HuH-7.5 (cell line): ENCODE measurements at places on chromosomes 6 and 20.

DNA sequence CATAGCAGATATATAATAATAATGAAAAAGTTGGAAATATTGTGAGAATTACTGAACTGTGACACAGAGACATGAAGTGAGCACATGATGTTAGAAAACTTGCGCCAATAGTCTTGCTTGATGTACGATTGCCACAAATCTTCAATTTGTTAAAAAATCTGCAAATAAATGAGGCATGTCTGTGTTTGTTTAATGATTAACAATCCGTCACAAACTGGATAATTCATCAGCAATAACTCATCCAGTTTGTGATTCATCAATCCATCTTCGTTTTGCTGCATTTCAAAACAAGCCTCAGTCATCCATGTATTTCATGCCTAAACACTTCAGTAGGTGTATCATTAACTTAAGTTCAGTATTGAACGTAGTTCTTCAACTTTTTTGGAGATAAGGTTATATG, 25.5 kb upstream of the SMIM26 start:
- no peak for DNase-seq

GRCh38 chr6:140043357-140043756, 668.9 kb upstream of the CITED2 start:
- no peak for DNase-seq

- no peak for DNase-seq
These were observed 25.7 kb upstream of the POU3F2 start for GRCh38 chr6:98808541-98809210.

DNA sequence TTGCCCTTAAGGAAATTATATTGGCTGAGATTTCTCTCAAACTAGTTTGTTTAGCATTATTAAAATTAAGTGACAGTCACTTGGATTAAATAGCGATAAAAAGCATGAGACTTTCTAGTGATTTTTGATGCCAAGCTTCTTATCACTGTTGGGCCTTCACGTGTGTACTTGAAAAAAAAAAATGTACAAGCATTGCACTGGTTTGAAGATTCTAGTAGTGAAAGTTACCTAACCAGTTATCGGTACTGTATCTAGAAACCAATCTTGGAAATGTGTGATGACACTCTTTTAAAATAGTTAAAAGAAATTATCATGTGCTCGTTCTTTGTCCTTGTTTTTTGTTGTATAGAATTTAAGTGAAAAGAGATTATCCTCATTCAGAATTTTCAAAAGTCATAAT, 102.1 kb downstream of the SCAF8 start:
- DNase-seq: no peak

- DNase-seq: no peak
These were observed 517.8 kb downstream of the PKHD1 start for GRCh38 chr6:51569594-51569993.

- no peak for DNase-seq
These were observed 347.6 kb upstream of the IMPG1 start for GRCh38 chr6:76420094-76420493.

GRCh38 chr6:36245572-36246061, 24.2 kb upstream of the PNPLA1 start:
- DNase-seq: no peak

- DNase-seq: no peak
These were observed 660.2 kb downstream of the EPHA7 start for GRCh38 chr6:92759178-92759577.

GRCh38 chr6:168542301-168542700, 101.3 kb downstream of the SMOC2 start:
- DNase-seq: no peak

DNA sequence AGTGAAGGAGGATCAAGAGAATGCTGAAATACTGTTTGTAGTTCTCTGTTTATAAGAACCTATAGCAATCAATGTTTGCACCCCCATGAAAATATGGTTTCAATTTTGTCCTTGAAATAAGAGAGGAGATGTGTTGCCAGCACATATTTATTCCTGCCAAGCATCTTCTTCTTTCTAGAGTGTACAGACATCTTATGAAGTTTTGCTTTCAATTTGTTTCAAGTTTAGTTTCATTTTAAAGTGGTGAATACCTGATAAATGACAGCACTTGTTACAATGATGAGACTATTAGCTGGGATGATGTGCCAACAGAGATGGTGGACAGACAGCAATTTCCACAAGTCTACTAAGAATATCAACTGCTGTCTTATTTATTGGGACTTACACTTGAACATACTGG, 39.2 kb upstream of the CENPW start:
- no peak for DNase-seq

- no peak for DNase-seq
These were observed 1297.5 kb upstream of the CITED2 start for GRCh38 chr6:140671926-140672325.

GRCh38 chr6:131673184-131673583, 28.0 kb downstream of the OR2A4 start:
- DNase-seq: no peak

- no peak for DNase-seq
These were observed 73.7 kb downstream of the LYRM2 start for GRCh38 chr6:89564752-89565427.

- no peak for DNase-seq
These were observed 101.9 kb downstream of the EPB41L2 start for GRCh38 chr6:130961148-130961547.

- no peak for DNase-seq
These were observed 128.2 kb upstream of the BMP5 start for GRCh38 chr6:56003616-56004015.

GRCh38 chr6:67121115-67121514, 1414.1 kb upstream of the EYS start:
- DNase-seq: no peak

DNA sequence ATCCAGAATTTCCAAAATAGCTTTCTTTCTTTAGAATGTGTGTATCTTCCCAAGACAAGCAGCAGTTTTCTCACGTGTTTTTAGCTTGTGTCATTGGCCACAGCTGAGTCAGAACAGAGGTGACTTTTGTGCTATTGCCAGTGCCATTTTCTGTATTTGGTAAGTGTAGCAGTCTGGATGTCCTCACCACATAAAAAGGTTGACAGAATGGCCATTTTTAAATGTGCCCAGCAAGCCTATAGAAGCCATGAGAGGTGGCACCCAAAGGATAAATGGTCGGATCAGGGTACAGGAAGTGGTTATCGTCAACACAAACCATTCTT, 269.5 kb upstream of the HSF2 start:
- no peak for DNase-seq

DNA sequence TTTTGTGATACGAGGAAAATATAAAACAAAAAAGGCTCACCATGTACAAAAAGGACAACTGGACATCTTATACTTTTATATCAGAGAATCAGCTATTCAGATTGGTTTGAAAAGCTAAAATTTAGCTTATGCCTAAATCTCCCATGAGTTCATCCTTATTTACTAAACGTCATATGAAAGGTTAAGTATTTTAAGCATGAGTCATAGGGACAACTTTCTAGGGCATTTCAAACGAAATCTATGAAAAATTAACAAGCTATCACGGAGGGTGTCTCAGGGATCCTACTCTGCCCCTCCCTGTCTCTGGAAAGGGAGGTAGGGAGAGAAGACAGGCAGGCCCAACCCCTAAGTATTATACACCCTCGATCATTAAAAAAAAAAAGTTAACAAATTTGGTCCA, 124.1 kb upstream of the LOC128125822 start:
- no peak for DNase-seq

GRCh38 chr6:16108921-16109658, 19.8 kb upstream of the MYLIP start:
- no peak for DNase-seq

- no peak for DNase-seq
These were observed 250.8 kb downstream of the LAMA2 start for GRCh38 chr6:129133770-129134192.

GRCh38 chr6:16316741-16317251, 78.4 kb downstream of the GMPR start:
- peak; percentile 32 for DNase-seq

GRCh38 chr6:104995989-104996617, 39.2 kb downstream of the LIN28B start:
- no peak for DNase-seq

- no peak for DNase-seq
These were observed 11.2 kb upstream of the PYGB start for GRCh38 chr20:25236450-25237304.

DNA sequence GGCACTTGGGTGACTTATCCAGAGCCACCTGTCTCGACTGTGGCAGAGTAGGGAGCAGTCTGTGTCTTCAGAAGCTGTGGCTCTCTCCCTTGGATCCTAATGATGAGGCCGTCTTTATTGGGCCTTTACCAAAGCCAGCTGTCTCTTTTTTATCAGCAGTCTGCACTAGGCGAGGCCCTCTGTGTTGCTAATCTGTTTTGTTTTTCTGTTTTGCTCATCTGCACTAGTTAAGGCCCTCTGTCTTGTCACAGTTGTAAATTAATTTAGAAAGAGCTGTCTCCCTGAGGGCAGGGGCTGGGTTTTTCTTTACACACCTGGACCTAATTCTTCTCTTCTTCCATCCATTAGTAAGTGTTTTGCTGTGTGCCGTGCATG, 45.0 kb downstream of the CDS2 start:
- no peak for DNase-seq

DNA sequence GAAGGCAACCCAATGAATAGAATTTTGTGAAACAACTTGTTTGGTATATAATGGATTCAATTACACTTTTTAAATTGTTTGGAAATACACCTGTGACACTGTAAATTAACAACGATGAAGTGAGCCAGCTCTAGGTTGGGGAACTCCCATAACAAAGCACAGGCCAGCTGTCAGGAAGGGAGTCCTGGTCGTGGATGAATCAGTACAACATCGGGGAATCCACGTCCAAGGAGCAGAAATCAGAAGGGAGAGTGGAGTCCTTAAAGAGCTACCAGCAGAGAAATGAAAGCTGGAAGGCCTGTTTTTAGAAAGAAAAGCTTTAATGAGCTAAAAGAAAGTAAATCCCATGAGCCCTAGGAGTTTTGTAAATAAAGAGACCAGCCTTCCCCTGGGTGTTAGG, 223.1 kb upstream of the SLC35B3 start:
- DNase-seq: no peak

DNA sequence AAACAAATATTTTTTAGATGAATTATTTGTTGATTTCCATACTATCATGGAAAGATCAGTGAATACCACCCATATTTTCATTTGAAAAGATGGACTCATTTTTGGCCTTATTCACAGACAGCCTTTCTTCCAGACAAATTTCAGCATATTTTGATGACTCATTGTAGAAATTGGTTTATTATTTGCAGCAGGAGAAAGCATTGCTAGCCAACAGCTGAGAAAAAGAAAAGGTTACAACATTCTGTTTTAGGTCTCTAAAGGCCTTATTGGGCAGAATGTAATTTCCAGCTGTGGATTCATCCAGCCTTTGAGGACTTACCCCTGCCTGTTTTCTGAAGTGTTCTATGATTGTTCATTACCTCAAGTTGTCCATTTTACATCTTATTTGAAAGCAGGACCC, 201.9 kb downstream of the PLCB4 start:
- DNase-seq: no peak

DNA sequence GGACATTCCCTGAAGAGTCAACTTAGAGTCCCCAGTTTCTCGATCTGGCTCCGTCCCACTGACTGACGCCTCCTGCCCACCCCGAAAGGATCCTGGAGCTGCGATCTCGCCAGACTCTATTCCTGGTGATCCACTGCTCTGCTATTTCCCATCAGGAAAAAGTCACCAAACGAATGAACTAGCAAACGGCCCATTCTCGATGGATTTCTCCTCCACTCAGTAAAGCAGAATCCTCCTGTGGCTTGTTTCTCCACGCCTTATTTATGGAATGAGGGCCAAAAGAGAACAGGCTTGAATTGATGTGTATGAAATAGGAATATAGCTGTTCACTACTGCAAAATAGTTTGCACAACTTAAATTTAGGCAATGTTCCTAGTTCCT, 5.4 kb downstream of the NKX2-4 start:
- DNase-seq: no peak

GRCh38 chr6:13992417-13993055, 67.8 kb downstream of the RNF182 start:
- no peak for DNase-seq

- no peak for DNase-seq
These were observed 42.2 kb upstream of the SPTLC3 start for GRCh38 chr20:12966468-12967085.

GRCh38 chr20:57257701-57258453, 8.6 kb downstream of the BMP7 start:
- DNase-seq: no peak

GRCh38 chr20:54017846-54018245, 52.5 kb downstream of the BCAS1 start:
- DNase-seq: no peak

DNA sequence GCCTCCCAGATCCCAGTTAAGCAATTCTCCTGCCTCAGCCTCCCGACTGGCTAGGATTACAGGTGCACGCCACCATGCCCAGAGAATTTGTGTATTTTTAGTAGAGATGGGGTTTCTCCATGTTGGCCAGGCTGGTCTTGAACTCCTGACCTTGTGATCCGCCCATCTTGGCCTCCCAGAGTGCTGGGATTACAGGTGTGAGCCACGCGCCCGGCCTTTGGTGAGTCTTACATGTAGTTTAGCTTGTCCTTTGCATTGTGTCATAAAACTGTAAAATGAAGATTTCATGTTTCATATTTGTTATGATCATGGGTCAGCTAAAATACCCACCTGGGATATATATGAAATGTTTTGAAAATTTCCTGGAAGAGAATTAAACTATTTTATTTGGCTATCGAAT, 183.5 kb downstream of the SASH1 start:
- DNase-seq: no peak

GRCh38 chr6:152150196-152150595, 342.7 kb downstream of the ESR1 start:
- DNase-seq: no peak

- peak; percentile 27 for DNase-seq
These were observed 706 bp upstream of the SNX14 start for GRCh38 chr6:85594197-85594930.

DNA sequence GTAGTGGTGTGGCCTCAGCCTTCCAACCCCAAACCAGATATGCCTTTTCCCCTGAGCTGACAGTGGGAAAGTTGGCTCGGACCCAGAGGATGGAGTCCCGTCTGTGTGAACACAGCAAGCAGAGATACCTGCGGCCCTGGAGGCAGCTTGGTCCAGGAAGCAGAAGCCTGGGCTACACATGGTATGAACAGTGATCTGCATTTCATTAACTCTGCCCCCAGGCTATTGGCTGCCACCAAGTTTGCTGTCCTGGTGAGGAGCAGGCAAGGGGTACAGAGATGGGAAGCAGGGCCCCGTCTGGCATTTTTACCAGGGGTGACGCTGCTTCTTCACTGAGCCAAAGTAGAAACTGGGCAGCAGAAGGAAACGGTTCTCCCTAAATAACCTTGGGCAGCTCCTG, 90.0 kb downstream of the EDN3 start:
- DNase-seq: no peak

- DNase-seq: no peak
These were observed at the start of gene SLA2 for GRCh38 chr20:36645998-36646397. Gene SLA2 (minus strand): TSS chr20:36646196. CDS start chr20:36641335, 4,861 bp downstream.

- no peak for DNase-seq
These were observed 2.9 kb upstream of the TDRD6 start for GRCh38 chr6:46684771-46685170.
